Activated naive CD8-positive, alpha-beta T cell treated with anti-CD3 and anti-CD28 coated beads, Interleukin-2, amount 10 ng/mL, durations not matched to agents 7 days and 5 days (primary cell): ENCODE measurements at places on chromosomes 2 and 18.

GRCh38 chr18:2471523-2471922 is 99.8 kb downstream of the METTL4 start:
- no peak overlapping the region for H3K27ac ChIP-seq
- no peaks in the 10 kb centered on the region for H3K4me1 ChIP-seq
- H3K4me3 ChIP-seq = no peak overlapping the region
- DNase-seq = no peak
- no peaks in the 10 kb centered on the region for H3K36me3 ChIP-seq

GRCh38 chr2:172299741-172300140 is 127.6 kb upstream of the ITGA6 start:
- peaks cover 34% of the 10 kb centered on the region for H3K27me3 ChIP-seq
- DNase-seq = no peak
- no peak overlapping the region for H3K27ac ChIP-seq
- H3K4me1 ChIP-seq = no peaks in the 10 kb centered on the region
- no peaks in the 10 kb centered on the region for H3K36me3 ChIP-seq
- H3K4me3 ChIP-seq = no peak overlapping the region

DNA sequence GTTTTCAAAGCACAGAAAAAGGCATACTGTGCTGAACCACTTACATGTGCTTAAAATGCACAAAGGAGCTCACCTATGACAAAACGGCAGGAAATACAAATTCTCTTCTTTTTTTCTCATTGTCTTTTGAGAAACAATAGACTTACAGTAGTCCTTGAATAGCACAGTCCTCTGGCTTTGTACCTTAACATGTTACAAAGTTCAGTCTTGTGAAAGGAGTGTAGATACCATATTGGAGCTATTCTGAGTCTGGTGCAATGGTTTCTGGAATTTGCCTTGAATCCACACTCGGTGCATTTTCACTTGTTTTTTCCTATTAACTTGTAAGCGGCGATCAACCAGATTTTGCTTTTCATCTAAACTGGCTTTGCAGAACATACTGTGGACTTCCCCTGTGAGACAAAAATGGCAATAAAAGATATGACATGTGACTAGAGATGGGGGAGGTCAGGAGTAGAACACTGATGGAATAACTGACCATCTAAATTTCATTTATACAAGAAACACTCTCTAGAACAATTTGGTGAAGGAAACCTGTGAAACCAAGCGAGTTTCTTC is 109.7 kb downstream of the METTL8 start:
- no peak overlapping the region for H3K4me3 ChIP-seq

- no peak overlapping the region for H3K27ac ChIP-seq
- H3K4me3 ChIP-seq = no peak overlapping the region
- DNase-seq = no peak
- H3K4me1 ChIP-seq = peaks cover 67% of the 10 kb centered on the region
These were observed 121.6 kb downstream of the RBMS1 start for GRCh38 chr2:160372010-160372356.

DNA sequence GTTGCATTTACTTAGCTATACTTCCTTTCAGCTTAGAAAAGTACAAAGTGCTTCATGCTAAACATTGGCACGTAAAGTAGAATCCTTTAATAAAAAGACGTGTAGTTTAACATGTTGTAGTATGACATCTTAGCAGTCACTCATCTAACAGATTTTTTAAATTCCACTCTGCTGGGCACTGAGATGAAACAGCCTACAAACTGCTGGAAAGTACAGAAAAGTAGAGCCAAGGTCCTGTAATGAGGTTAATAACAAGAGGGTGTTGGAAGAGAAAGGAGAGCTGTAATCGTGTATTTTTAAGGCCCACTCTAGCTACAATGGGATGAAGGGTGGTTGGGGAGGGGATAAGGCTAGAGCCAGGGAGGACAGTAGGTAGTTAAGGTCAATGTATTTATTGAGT is 10.7 kb downstream of the CD8A start:
- H3K4me1 ChIP-seq = peaks cover 30% of the 10 kb centered on the region
- no peak overlapping the region for H3K4me3 ChIP-seq
- no peak overlapping the region for H3K27ac ChIP-seq
- no peak for DNase-seq
